Stimulated activated CD8-positive, alpha-beta memory T cell treated with anti-CD3 and anti-CD28 coated beads, Interleukin-7, amount 100 ng/mL, for 1 hour (primary cell): ENCODE measurements at places on chromosomes 6 and 20.

- DNase-seq: no peak
Observed at GRCh38 chr6:104750449-104750848, 109.3 kb downstream of the HACE1 start.

GRCh38 chr6:157488058-157488457 lies 107.1 kb downstream of the ZDHHC14 start:
- DNase-seq: no peak

GRCh38 chr6:108452711-108453195 lies 108.0 kb upstream of the FOXO3 start:
- DNase-seq: no peak

DNA sequence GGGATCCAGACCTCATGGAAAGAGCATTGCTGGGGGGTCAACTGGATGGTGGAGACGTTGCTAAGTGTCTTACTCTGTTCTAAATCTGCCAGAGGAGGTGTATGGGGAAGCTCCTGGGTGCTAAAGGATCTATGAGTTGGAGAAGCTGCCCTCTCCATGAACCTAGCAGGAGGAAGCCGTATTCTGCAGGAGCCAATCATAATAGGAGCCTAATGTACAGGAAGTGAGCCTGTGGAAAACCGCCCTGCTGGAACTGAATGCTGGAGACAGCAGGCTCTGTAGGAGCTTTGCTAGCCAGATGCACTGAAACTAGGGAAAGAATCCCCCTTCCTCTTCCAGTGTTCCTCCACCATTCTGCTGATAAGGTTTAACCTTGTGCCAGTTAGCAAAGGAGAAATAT lies 10.9 kb downstream of the CASP8AP2 start:
- DNase-seq: no peak

DNA sequence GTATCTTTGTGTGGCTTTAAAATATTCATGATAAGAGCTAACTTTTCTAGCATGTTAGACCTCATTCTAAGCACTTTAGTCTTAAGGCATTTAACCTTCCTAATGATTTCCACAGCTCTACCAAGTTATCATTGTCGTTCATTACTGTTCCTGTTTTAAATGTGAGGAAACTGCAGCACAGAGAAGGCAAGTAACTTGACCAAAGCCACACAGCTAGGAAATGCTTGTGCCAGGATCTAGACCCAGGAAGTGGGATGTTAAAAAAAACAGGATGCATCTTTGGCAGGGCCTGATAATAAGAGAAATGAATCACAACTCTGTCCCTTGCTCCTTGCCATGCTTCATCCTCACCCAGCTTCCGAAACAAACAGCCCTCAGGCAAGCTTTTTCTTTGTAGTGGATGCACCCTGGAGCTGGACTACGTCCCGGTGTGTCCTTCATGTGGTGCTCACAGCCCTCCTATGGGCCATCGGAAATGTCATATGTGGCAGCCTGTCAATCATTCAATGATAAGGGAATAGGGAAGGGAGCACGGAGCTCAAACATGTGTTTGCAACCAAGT lies 196.9 kb upstream of the RREB1 start:
- no peak for DNase-seq

DNA sequence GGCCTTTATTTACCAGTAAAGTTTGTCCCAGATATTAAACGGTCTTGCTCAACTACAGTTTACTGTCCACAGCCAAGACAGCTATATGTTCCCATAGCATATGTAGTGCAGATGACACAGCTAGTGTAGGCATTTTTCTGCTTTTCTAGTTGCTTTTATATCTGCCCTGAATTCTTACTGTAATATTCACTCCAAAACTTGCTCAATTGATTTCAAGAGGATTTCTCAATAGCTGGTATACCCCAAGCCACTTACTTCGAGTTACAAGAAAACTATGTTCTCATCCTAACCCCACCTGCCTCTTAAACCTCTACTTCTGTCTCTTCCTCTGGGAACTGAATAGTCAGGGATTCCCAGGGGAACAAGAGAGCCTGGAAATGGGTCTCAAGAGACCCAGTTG lies 18.9 kb upstream of the ROS1 start:
- DNase-seq: no peak

GRCh38 chr6:144449911-144450597 lies 164.9 kb downstream of the UTRN start:
- no peak for DNase-seq

- DNase-seq: no peak
Observed at GRCh38 chr6:95423331-95423730, 154.0 kb upstream of the MANEA start.

DNA sequence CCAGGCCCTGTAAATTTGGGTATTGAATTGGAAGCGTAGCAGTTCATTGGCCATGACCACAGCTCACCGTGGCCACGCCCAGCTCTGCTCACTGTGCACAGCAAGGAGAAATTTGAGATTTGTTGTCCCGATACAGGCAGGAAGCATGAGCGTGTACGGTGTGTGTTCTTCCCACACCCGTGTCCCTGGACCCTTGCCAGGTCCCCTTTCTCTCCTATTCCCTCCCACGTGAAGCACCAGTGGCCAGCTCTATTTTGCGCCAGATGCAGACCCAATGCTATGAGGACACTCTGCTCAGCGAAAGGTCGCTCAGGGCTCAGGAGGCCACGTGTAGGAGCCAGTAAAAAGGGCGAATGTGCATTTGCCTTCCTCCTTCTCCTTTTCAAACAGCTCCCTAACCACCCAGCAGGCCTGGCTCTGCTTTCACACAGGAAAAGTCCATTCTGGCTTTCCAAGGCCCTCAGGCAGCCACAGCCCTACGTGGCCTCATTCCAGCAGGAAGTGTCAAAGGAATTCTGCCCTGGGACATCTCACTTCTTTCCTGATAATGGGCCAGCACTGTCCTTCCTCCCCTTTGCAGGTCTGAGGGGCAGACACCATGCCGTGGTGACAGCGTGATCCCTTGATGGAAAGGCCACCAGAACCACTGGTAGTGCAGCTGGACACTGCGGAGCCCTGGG lies 499.2 kb upstream of the CDH4 start:
- no peak for DNase-seq

GRCh38 chr6:130749402-130749801 lies 77.8 kb upstream of the SMLR1 start:
- no peak for DNase-seq

DNA sequence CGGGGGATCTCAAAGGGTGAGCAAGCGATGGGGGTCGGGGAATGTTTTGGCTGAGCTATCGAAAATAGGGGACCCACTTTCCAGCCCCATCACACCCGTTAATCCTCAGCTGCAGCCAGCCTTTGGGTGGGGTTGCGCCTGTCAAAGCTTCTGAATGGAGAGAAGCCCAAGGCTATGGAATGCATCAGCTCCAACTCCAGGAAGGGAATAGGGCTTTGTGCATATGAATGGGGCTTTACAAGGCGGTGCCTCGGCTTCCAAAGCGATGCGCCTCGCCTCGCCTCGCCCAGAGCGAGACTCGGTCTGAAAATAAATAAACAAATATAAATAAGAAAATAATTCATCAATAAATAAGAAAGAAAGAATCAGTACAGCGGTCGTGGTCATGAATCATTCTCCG lies 751.4 kb upstream of the DEFB115 start:
- no peak for DNase-seq

DNA sequence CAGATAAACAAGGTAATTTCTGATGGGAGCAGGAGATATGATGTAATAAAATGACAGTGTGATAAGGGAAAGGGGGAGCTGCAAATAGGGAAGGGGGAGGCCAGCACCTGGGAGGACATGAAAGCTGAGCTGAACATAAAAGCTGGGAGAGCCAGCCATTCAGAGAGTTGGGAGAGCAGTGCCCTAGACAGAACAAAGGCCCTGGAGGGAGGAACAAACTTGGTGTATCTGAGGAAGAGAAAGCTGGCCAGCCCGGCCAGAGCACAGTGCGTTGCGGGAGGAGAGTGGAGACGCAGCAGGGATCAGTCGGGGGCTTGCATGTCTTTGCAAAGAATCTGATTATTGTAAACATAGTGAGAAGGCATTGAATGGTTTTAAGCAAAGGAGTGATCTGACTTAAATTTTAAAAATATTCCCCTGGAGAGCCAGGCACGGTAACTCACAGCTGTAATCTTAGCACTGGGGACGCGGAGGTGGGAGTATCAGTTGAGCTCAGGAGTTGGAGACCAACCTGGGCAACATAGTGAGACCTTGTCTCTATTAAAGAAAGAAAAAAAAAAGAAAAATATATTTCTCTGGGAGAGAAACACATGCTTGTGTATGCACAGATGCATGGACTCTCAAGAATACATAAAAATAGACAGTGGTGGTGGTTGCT lies 318.2 kb downstream of the ZFAND3 start:
- DNase-seq: no peak

DNA sequence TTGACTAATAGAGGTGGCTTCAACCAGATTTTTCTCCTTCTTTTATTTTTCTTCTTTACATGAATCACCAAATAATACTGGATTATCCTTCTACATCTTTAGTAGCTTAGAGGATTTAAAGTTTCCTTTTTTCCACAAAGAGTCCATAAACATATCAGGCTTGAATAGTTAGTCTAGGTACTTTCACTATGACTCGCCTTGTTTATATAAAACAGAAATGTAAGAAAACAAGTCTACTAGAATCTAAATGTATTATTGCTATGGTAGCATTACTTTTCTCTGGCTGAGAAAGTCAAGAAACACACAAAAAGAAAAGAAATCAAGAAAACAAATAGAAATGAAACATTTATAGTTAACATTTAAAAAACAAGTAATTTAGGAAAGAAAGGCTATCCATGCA lies 215.2 kb downstream of the PTPRK start:
- no peak for DNase-seq

GRCh38 chr6:33126101-33126714 lies 50.4 kb downstream of the HLA-DPB1 start:
- DNase-seq: peak; percentile 54

- DNase-seq: no peak
Observed at GRCh38 chr20:1489764-1490436, 1.3 kb downstream of the SIRPB2 start.

GRCh38 chr6:144294016-144294415 lies 8.9 kb downstream of the UTRN start:
- no peak for DNase-seq

- no peak for DNase-seq
Observed at GRCh38 chr20:4064144-4064909, 49.0 kb upstream of the RNF24 start.

DNA sequence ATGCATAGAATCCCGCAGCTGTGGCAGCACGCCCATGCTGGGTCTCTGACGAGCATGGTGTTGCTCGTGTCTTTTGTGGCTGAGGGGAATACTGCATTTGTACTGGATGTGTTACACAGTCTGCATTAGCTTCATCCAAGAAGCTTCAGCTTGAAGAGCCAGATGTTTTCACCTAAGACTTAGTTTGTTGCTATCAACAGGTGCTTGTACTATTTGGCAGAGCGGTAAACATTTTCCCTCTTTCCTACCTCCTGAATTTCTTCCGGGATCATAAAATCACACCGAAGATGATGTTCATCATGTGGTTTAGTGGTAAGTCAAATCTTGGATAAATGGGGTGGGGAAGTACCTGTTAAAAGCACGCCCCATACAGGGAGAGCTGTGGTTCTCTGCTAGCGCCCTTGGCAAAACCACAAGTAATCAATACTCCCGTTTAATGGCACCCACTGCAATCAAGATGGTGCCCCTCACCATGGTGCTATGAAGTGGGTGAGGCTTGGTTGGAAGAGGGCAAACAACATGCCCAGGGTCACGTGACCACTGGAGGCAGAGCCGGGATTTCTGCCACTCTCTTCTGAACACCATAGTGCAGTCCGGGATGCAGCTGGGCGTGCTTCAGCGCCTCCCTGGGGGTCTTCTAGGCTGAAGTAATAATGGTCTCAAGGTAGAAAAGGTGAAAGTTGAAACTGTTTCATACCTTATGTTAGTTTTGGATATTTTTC lies 34.4 kb downstream of the SPATA2 start:
- DNase-seq: no peak

GRCh38 chr6:73000460-73000859 lies 224.8 kb downstream of the KHDC1L start:
- no peak for DNase-seq

- DNase-seq: peak; percentile 54
Observed at GRCh38 chr20:32972181-32973076, 31.8 kb downstream of the SUN5 start.

GRCh38 chr6:33677143-33677660 lies 34.3 kb downstream of the UQCC2 start:
- DNase-seq: no peak

DNA sequence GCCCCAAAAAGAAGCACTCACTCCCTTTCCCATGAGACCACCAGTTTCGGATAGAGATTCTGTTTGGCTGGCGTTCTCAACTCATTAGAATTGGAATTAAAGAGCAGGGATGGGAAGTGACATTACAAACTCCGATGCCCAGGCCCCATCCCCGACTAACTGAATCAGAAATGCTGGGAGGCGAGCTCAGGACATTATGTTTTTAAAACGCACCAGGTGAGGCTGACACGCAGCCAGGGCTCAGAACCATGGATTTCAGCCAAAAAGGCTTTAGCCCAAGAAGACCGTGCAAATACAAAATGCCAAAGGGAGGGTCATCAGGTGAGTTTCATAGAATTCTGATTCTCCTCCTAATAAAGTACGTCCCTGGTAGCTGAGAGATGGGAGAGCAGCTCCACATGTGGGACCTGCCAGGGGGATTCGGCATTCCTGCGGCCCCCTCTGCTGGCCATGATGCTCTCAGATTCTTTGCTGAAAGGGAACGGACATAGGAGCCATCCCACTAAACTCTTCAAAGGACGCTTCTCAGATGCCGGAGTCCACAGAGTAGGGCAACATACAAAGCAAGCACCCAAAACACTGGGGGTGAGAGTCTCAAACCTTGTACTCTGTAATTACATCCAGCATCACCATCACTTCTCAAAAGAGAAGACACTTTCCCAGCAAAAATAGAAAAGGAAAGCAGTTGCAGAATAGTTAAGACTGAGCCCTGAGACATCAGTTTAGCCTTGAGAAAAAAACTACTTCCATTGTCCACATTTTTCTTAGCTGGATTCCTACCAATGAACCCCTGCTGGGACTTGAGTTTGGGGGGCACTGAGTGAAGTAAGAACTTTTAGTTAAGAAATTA lies 205.2 kb downstream of the BMP7 start:
- DNase-seq: no peak

GRCh38 chr6:35736253-35736894 lies 458 bp upstream of the ARMC12 start:
- DNase-seq: peak; percentile 84

- DNase-seq: no peak
Observed at GRCh38 chr6:26477426-26477825, 19.7 kb downstream of the BTN2A1 start.

- DNase-seq: no peak
Observed at GRCh38 chr6:73182021-73182607, 43.2 kb downstream of the KHDC1L start.

DNA sequence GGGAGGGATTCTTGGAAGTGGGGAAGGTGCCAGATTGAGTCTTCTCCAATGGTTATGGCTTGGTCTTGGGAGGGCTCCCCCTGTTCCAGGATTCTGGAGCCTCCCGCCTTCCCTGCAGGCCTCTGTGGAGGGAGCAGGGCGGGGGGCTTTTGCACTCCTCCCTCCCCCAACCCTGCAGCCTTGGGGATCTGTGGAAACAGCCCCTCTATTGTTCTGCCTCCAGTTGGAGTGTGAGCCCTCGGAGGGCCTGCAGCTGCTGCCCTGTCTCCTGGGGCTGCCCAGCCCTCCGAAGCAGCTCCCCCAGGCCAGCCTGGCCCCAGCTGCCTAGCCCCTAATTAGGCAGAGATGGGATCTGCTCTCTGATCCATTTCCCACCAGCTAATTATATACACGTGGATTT lies 14.7 kb downstream of the FAM110A start:
- DNase-seq: no peak
